H1 (cell line): ENCODE measurements at places on chromosomes 2 and 18. TPM values are rescaled to one million over a fixed set of nuclear protein-coding genes. Genes with fewer than 3 reads are reported as not detected.

GRCh38 chr2:207049122-207049521 is 109.8 kb downstream of the CPO start:
- no peaks in the 10 kb centered on the region for H3K27me3 ChIP-seq
- H3K27ac ChIP-seq, result no peak overlapping the region
- no peak for DNase-seq
- no peaks in the 10 kb centered on the region for H3K4me1 ChIP-seq

LYPD6 gene
- polyA plus RNA-seq, result 4.4 and 5.6 TPM in 2 replicates

CSRNP3 gene
- polyA plus RNA-seq, result 0.61 and 1.3 TPM in 2 replicates

GRCh38 chr2:62197925-62198633 is 2.2 kb downstream of the B3GNT2 start:
- H3K4me3 ChIP-seq, result peak overlapping the region; percentile 75
- no peak for DNase-seq
- no peaks in the 10 kb centered on the region for H3K27me3 ChIP-seq
- no peak overlapping the region for H3K27ac ChIP-seq
- H3K4me1 ChIP-seq, result peaks cover 6% of the 10 kb centered on the region

GRCh38 chr18:12422936-12423335 is 15.2 kb downstream of the PRELID3A start:
- no peak for DNase-seq
- H3K36me3 ChIP-seq, result no peaks in the 10 kb centered on the region
- H3K27ac ChIP-seq, result no peak overlapping the region
- no peak overlapping the region for H3K4me3 ChIP-seq

FAM161A gene
- polyA plus RNA-seq, result 1.5 and 1.6 TPM in 2 replicates

DNA sequence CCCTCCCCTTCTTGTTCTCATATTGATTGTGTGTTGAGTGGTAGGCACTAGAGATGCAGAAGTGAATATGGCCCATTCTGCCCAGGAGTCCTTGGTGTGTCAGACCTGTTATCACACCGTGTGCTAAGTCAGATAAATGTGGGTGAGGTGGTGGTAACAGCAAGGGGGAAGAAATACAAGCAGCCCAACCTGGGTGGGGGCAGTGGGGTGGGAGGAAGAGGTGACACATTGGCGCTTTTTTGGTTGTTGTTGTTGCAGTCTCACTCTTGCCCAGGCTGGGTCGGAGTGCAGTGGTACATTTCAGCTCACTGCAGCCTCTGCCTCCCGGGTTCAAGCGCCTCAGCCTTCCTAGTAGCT is 12.8 kb downstream of the B3GNT2 start:
- no peaks in the 10 kb centered on the region for H3K27me3 ChIP-seq
- DNase-seq, result no peak
- no peak overlapping the region for H3K27ac ChIP-seq
- no peaks in the 10 kb centered on the region for H3K36me3 ChIP-seq
- peaks cover 16% of the 10 kb centered on the region for H3K4me1 ChIP-seq

GCKR gene
- polyA plus RNA-seq, result 0.30 and 0.33 TPM in 2 replicates

GRCh38 chr2:68714866-68715265 is 19.7 kb upstream of the ARHGAP25 start:
- H3K27me3 ChIP-seq, result no peaks in the 10 kb centered on the region
- no peaks in the 10 kb centered on the region for H3K4me1 ChIP-seq
- no peak for DNase-seq
- no peak overlapping the region for H3K27ac ChIP-seq
- H3K36me3 ChIP-seq, result no peaks in the 10 kb centered on the region

DNA sequence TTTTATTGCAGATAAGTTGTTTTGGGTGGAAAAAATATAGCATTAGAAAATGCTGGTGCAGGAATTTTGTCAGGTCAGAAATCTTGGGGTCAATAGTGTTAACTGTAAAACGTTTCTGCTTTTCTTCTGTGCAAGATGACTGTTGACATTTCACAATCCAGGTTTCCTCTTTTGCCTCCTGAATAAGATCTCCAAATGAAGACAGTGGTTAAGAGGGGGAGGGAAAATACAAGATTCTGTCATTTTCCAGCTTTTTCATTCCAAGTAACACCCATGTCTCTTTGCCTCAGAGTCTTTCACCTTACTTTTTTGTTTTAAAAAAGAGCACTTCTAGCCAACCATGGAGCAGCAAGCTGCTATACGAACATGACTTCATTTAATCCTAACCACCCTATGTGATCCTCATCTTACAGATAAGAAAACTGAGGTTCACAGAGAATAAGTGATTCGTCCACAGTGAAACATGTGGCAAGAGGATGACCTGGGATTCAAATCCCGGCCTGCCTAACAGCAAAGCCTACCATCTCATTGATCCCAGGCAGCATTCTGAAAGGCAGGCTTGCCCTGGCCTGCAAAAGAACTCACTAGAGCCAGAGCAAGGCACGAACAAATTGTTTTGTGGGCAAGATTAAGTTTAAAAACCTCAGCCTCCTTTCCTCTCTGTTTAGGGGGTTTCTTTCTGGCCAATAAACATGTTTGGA is 3.0 kb downstream of the PLEK start:
- H3K4me1 ChIP-seq, result no peaks in the 10 kb centered on the region
- DNase-seq, result no peak
- no peak overlapping the region for H3K4me3 ChIP-seq
- no peak overlapping the region for H3K27ac ChIP-seq
- H3K36me3 ChIP-seq, result no peaks in the 10 kb centered on the region

- H3K27me3 ChIP-seq, result no peaks in the 10 kb centered on the region
- H3K4me1 ChIP-seq, result no peaks in the 10 kb centered on the region
- H3K36me3 ChIP-seq, result no peaks in the 10 kb centered on the region
- H3K4me3 ChIP-seq, result no peak overlapping the region
- DNase-seq, result no peak
- no peak overlapping the region for H3K27ac ChIP-seq
These were observed 32.1 kb downstream of the SPC25 start for GRCh38 chr2:168858146-168858545.

DNA sequence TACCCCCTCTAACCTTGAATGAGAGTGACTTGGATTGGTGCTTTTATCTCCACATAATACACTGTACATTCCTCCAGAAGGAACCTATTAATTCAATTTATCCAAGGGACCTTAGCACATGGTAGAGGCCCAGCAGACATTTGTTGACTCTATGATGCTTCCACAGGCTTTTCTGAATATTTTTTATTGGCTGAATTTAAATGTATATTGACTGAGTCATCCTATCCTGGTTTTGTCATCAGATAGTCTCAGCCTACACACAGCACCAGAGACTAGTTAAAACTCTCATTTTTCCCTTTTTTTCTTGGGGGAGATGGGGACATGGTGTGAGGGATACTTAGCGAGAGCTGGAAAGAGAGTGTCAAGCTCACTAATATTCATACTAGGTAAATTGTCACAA is 101.6 kb downstream of the LRRC30 start:
- H3K36me3 ChIP-seq, result no peaks in the 10 kb centered on the region
- no peaks in the 10 kb centered on the region for H3K27me3 ChIP-seq
- no peak overlapping the region for H3K4me3 ChIP-seq
- no peak overlapping the region for H3K27ac ChIP-seq
- DNase-seq, result no peak

RNF152 gene
- 1.1 and 1.7 TPM in 2 replicates for polyA plus RNA-seq

DNA sequence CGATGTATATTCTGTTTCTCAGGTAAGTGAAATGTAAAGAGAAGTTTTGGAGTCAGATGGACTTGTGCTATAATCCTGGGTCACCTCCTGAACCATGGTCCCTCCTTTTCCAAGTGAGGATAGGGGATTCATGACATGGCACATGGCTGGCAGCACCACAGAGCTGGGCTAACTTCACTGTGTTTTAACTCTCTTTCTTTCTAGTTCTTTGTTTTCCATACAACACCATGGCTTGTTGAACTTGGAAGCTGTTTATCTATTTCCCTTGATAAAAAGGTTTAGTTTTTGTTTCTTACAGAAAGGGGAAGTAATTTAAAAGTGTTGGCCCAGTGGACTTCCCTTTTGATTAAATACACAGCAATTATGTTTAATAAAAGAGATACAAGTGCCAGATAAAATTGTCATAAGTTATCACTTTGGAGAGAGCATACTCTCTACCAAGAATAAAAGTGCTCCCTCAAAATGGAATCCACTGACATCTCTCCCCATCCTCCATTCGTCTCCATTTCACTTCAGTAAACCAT is 90.4 kb downstream of the PLCL1 start:
- H3K36me3 ChIP-seq, result no peaks in the 10 kb centered on the region
- no peak overlapping the region for H3K27ac ChIP-seq
- no peak overlapping the region for H3K4me3 ChIP-seq
- no peaks in the 10 kb centered on the region for H3K4me1 ChIP-seq
- no peak for DNase-seq

- peak overlapping the region; percentile 27; the same call in 1 of the 2 replicates for H3K27ac ChIP-seq
- H3K4me3 ChIP-seq, result no peak overlapping the region
- H3K4me1 ChIP-seq, result peaks cover 20% of the 10 kb centered on the region; the same call in 1 of the 2 replicates
- no peaks in the 10 kb centered on the region for H3K36me3 ChIP-seq
These were observed 38.5 kb upstream of the LYPD6 start for GRCh38 chr2:149291881-149292280.

MRPL44 gene
- 27.2 and 32.0 TPM in 2 replicates for polyA plus RNA-seq

DNA sequence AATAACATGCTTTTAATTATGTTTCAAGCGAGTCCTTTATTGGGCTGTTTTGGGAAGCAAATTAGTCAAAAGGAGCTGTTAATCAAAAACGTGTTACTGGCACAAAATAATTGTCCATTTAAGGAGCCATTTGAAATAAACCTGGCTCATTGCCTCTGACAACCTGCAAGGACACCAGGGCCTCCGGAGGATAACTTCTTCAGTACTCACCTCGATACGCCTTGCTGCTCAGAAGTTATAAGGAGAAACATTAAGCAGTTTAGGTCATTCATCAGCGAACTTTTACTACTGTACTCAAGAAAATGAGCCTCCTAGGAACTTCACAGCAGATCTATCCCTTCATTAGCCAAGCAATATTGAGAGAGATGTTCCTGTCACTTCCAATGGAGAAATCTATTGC is 1579.2 kb upstream of the ACVR2A start:
- no peak overlapping the region for H3K4me3 ChIP-seq
- DNase-seq, result no peak
- no peaks in the 10 kb centered on the region for H3K27me3 ChIP-seq

- H3K27ac ChIP-seq, result peak overlapping the region; percentile 46; the same call in 1 of the 2 replicates
- no peak overlapping the region for H3K4me3 ChIP-seq
- DNase-seq, result no peak
- H3K36me3 ChIP-seq, result no peaks in the 10 kb centered on the region
- no peaks in the 10 kb centered on the region for H3K27me3 ChIP-seq
These were observed 251.4 kb upstream of the STON1 start for GRCh38 chr2:48278590-48278989.

DNA sequence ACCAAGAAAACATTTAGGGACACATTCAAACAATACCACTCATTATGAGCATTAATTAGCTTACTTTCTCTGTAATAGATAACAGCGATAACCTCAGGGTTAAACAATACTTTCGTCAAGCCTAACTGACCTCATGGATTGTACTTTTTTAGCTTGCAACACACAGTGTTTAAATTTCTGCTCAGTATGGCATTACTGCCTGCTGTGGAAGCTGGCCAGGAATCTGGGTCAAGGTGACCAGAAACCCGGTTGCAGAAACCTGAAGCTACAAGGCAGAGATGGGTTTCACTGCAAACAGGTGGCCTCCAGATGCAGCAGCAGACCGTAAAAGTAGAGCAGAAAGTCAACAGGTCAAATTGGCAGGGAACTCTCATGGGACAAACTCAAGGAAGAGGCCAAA is 123.8 kb upstream of the FHL2 start:
- DNase-seq, result no peak
- no peak overlapping the region for H3K27ac ChIP-seq
- H3K27me3 ChIP-seq, result no peaks in the 10 kb centered on the region
- H3K4me1 ChIP-seq, result no peaks in the 10 kb centered on the region; the same call in 1 of the 2 replicates
- H3K36me3 ChIP-seq, result no peaks in the 10 kb centered on the region

DNA sequence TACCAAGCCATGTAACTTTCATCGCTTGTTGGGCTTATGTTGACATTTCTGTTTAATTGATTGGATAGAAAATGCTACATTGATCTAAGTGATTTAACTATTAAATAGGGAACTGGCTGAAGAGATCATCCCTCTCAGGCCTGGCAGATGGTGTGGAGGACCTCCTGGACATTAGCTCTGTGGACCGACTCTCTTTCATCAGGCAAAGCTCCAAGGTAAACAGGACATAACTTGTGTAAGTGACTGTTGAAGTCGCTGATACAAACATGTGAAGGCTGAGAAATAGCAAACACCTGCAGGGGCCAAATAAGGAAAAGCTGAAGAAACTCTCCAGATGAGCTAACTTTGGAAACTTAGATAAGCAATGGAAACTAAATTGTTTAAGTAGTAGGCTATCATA is 68.8 kb downstream of the UNC80 start:
- no peak overlapping the region for H3K27ac ChIP-seq
- no peaks in the 10 kb centered on the region for H3K27me3 ChIP-seq
- no peak overlapping the region for H3K4me3 ChIP-seq
- no peaks in the 10 kb centered on the region for H3K4me1 ChIP-seq

DNA sequence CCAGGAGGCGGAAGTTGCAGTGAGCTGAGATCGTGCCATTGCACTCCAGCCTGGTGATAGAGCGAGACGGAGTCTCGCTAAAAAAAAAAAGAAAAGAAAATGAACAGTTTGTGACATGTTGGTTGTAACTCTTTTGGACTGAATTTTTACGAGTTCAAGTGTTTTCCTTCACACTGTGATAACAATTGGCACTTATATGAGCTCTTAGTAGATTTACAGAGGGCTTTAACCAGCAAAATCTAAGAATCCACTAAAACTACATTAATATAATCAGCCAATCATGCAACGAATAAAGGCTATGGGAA is 2.1 kb upstream of the GEMIN6 start:
- no peaks in the 10 kb centered on the region for H3K4me1 ChIP-seq
- no peaks in the 10 kb centered on the region; the same call in 1 of the 2 replicates for H3K27me3 ChIP-seq
- DNase-seq, result no peak
- no peaks in the 10 kb centered on the region for H3K36me3 ChIP-seq
- H3K27ac ChIP-seq, result no peak overlapping the region

GRCh38 chr2:96150007-96150640 is 4.9 kb upstream of the DUSP2 start:
- peaks cover 21% of the 10 kb centered on the region for H3K27me3 ChIP-seq
- no peak for DNase-seq
- H3K36me3 ChIP-seq, result no peaks in the 10 kb centered on the region
- no peak overlapping the region for H3K27ac ChIP-seq

GRCh38 chr18:22930089-22930713 is 2.9 kb upstream of the RBBP8 start:
- peak; percentile 90 for DNase-seq
- H3K36me3 ChIP-seq, result no peaks in the 10 kb centered on the region
- H3K4me3 ChIP-seq, result no peak overlapping the region
- no peaks in the 10 kb centered on the region for H3K4me1 ChIP-seq
- no peaks in the 10 kb centered on the region for H3K27me3 ChIP-seq

DNA sequence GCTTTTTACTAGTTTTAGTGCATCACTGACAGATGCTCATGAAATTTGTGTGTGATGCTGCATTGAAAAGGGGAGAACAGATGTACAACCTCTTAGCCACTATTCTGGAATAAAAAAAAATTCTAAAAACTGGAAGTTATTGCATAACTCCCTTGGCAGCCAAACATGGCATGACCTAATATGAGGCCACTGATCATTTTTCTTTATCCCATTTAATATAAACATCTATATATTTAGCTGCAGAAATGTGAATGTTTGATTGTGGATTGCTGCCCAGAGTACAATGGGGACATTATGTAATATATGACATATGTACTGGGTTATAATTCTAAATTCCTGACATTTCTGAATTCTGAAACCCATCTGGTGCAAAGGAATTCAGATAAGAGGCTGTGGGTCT is 86.5 kb downstream of the CDCA7 start:
- no peak overlapping the region for H3K27ac ChIP-seq
- no peaks in the 10 kb centered on the region for H3K27me3 ChIP-seq
- no peaks in the 10 kb centered on the region for H3K36me3 ChIP-seq
- no peaks in the 10 kb centered on the region for H3K4me1 ChIP-seq

- no peak overlapping the region; the same call in 1 of the 2 replicates for H3K27ac ChIP-seq
- peak overlapping the region; percentile 41; the same call in 1 of the 2 replicates for H3K4me3 ChIP-seq
- H3K36me3 ChIP-seq, result no peaks in the 10 kb centered on the region
- no peaks in the 10 kb centered on the region for H3K4me1 ChIP-seq
These were observed 62.1 kb upstream of the ACKR3 start for GRCh38 chr2:236507393-236508085.
